ENCODE measurements at places on chromosomes 5 and 9.

DNA sequence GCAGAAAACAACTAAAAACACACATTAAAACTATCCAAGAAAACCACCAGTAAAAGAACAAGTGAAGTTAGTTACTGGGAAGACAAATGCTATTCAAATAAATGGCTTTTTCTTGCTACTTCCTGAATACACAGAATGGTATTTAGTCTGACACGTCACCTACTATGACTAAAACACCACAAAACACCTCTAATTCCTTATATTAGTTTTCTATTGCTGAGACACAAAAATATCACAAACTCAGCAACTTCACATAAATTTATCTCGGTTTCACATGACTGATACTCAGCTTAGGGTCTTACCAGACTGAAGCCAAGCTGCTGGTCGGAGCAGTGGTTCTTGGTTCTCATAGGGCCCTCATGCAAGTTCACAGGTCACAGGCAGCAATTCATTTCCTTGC, 5.4 kb downstream of the DMAC1 start:
- DNase-seq, result no peak
- H3K4me3 ChIP-seq, result no peak overlapping the region

DNA sequence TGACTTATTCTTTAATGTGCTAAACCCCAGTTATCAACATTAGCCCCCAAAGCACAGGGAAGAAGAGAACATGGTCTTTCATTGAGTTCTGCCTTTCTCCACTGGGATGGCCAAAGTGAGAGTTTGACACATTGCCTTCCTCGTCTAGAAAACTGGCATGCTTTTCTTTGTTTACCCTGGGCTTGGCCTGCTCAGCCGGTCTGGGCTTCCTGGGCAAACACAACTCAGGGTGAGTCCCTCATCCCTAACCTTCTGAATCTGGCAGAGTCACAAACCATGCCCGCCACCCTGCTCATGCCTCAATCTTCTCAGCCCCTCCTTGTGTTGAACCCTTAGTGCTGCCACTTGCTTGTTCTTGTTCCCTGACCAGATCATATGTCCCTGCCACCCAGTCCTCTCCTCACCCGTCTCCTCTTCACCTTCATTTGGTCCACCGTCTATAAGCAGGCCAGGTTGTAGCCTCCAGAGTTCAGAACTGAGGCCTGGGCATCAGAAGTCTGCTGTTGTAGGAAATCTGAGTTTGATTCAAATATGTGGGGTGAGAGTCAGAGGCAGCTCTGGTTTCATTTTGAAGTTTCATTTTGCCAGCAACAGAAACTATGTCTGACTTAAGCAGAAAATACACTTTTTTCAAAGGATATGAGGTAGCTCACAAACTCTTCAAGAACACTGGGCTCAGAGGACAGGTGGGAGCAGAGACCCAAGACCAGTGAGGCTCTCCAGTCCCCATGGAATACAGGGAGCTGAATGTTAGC, 217.6 kb downstream of the NDUFS4 start:
- peak; percentile 52 for DNase-seq
- H3K36me3 ChIP-seq, result no peaks in the 10 kb centered on the region
- no peak overlapping the region for H3K4me3 ChIP-seq
- H3K4me1 ChIP-seq, result peaks cover 22% of the 10 kb centered on the region
- no peak overlapping the region for H3K27ac ChIP-seq

DNA sequence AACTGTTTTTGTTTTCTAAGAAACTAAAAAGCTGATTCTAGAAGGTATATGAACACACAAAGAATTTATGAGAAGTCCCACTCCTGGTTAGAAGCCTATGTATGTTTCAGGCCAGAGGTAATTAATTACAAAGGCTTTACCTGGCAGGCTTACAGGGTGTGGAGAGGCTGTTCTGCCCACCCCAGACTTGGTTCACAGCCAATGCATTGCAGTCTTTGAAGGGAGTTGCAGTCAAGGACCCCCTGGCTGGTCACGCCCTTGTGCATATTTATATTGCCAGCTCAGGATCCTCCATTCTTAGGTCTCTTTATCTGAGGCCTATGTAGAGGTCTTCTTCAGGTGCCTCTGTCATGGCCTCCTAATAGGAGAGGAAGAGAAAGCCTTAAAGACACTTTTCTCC, 13.6 kb upstream of the PRSS3 start:
- peaks cover 14% of the 10 kb centered on the region for H3K36me3 ChIP-seq
- no peak for DNase-seq
- H3K27ac ChIP-seq, result peak overlapping the region; percentile 50

DNA sequence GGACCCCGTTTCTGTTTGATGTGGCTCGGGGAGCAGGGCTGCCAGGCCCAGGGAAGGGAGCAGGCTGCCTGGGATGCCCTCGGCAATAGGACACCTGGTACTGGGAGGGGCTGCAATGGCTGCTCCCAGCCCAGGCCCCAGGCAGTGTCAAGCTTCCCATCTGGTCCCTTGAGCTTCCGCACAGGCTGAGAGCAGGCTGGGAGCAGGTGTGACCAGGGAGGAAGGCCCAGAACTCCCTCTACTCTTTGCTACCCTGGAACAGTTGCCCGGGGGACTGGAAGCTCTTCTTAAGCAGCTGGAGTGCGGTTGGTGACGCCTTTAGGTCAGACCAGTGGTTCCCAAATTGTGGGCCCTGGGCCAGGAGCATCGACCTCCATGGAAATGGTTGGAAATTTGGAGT, 186.9 kb downstream of the GADD45G start:
- H3K27ac ChIP-seq, result no peak overlapping the region
- H3K36me3 ChIP-seq, result no peaks in the 10 kb centered on the region
- H3K4me1 ChIP-seq, result no peaks in the 10 kb centered on the region
- no peak for DNase-seq

DNA sequence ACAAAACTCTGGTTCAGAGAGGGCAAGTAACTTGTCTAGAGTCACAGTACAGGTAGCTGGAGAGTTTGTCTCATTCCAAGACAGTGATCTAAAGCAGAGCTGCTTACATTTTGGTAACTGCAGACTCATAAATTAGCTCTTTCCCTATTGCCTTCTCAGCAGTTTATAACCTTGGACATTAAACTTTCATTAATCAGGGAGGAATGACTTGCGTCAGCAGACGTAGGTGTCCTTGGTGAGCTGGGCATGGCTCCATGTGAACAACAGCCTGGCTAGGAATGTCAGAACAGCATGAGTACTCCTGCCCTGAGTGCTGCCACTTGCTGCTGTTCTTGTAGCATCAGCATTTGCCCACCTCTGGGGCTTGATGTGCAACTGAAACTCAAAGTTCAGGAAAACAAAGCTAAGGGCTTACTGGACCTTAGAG, 2.2 kb upstream of the ALDOB start:
- no peaks in the 10 kb centered on the region for H3K4me1 ChIP-seq
- H3K4me3 ChIP-seq, result no peak overlapping the region
- H3K27ac ChIP-seq, result no peak overlapping the region

- no peaks in the 10 kb centered on the region for H3K36me3 ChIP-seq
- no peak overlapping the region for H3K27ac ChIP-seq
- DNase-seq, result peak; percentile 83
These were observed 11.0 kb upstream of the SH3RF2 start for GRCh38 chr5:145925353-145925752.

DNA sequence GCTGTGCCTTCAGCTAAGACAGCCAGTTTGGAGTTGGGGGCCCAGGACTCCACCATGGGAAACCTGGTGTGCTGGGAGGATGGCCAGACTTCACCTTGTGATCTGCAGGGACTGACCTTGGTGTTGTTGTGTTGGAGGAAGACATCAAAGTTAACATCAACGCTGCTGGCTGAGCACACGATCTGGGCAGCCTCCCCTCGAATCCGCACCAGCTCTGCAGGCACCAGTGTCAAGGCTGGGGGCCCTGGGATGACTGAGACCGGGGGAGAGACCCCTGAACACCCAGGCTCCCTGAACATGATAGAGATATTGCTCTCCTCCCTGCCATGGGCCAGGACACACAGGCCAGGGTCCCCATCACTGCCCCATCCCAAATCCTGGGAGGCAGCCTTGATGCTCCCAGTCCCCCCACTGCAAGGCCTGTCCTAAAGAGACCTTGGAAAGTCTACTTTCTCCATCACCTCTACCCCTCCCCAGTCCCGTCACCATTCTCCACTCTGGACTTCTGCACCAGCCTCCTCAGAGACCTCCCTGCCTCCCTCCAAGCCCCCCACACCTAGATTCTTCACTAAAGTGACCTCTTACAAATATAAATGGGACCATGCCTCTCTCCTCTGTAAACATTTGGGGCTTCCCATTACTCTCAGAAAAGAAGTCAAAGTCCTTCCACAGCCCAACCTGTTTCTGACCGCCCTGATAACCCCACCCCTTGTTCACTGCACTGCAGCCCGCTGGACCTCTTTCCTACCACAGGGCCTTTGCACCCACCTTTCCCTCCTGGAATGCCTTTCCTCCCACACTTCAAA, 8.2 kb downstream of the CSF1R start:
- H3K27ac ChIP-seq, result no peak overlapping the region
- H3K4me3 ChIP-seq, result no peak overlapping the region
- peaks cover 32% of the 10 kb centered on the region for H3K27me3 ChIP-seq
- H3K36me3 ChIP-seq, result no peaks in the 10 kb centered on the region

- no peaks in the 10 kb centered on the region for H3K27me3 ChIP-seq
- DNase-seq, result no peak
- no peaks in the 10 kb centered on the region for H3K4me1 ChIP-seq
- H3K36me3 ChIP-seq, result no peaks in the 10 kb centered on the region
- H3K4me3 ChIP-seq, result no peak overlapping the region
- no peak overlapping the region for H3K27ac ChIP-seq
These were observed 218.2 kb downstream of the ARHGEF28 start for GRCh38 chr5:73844165-73844564.

- peak; percentile 58 for DNase-seq
- H3K4me1 ChIP-seq, result peaks cover 13% of the 10 kb centered on the region
- no peaks in the 10 kb centered on the region for H3K27me3 ChIP-seq
- no peaks in the 10 kb centered on the region for H3K36me3 ChIP-seq
These were observed 13.5 kb upstream of the ANKRD18B start for GRCh38 chr9:33510262-33511183.

DNA sequence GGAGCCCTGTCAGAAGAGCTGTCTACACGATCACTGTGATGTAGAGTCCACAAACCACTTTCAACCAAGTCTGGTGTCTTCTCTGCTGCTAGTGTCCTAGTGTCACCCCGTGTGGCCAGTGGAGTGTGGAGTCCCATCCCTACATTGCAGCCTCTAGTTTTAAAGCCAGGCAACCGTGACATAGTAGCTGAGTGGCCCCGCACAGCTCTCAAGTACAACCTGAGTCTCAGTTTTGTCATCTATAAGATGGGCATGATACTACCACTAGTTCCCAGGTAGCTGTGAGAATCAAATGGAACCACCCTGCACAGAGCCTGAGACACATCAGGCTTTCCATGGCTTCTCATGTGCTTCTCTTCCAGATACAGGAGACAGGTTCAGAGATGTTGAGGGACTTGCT, 43.2 kb upstream of the AKNA start:
- DNase-seq, result no peak
- peaks cover 4% of the 10 kb centered on the region for H3K4me1 ChIP-seq
- no peak overlapping the region for H3K4me3 ChIP-seq

DNA sequence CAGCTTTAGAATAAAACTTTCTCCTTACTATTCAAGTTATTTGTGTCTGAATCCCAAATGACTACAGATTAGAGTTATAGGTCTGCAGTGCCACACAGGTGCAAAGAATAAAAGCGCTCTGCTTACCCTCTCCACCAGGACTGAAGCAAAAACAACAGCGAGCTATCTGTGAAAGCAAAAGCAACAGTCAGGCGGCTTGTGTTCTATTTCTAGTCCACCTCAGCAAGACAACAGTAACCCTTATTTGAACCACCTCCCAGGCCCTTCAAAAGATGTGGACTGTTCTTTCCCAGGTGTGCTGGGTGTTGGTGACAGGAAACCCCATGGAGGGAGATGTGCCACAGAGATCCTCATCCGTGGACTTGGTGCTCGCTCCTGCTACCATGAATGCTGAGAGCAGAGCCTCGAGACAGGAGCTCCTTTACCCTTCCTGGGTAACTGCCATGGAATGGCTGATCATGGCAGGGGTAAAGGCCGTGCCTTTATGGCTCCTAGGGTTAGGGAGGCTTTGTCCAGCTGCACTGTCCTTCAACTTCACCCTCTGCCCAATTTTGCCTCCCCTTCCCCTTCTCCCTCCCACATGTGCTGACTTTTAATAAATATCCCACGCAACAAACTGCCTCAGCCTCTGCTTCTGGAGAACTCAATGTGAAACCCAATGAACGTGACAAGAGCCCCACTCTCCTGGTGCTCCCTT, 108.6 kb downstream of the SERINC5 start:
- H3K4me1 ChIP-seq, result no peaks in the 10 kb centered on the region
- DNase-seq, result no peak
- H3K36me3 ChIP-seq, result no peaks in the 10 kb centered on the region
- H3K27ac ChIP-seq, result no peak overlapping the region
- H3K4me3 ChIP-seq, result no peak overlapping the region
- H3K27me3 ChIP-seq, result no peaks in the 10 kb centered on the region

- no peaks in the 10 kb centered on the region for H3K36me3 ChIP-seq
- DNase-seq, result no peak
- no peaks in the 10 kb centered on the region for H3K27me3 ChIP-seq
- no peak overlapping the region for H3K27ac ChIP-seq
- no peak overlapping the region for H3K4me3 ChIP-seq
- no peaks in the 10 kb centered on the region for H3K4me1 ChIP-seq
These were observed 244.3 kb downstream of the PDE4D start for GRCh38 chr5:59648949-59649921.

DNA sequence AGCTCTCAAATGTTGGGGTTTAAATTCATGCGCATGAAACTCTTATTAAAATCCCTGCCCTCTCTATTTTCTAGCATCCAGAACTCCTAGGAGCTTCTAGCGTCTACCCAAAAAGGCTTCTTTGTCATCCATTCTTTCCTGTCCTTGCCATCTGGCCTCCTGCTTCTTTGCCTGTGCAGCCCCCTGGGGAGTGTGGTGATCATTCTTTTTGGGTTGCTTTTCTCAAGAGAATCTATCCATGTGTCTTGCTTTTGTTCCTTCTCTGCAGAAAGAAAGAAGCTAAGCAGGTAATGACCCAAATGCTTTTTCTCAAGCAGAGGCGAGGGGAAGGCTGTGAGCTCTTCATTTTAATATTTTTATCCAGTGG, 26.6 kb downstream of the SKP2 start:
- no peak for DNase-seq
- no peaks in the 10 kb centered on the region for H3K27me3 ChIP-seq
- no peaks in the 10 kb centered on the region for H3K4me1 ChIP-seq
- no peak overlapping the region for H3K27ac ChIP-seq

GRCh38 chr9:132597073-132597775, 14.8 kb downstream of the BARHL1 start:
- no peak for DNase-seq
- no peaks in the 10 kb centered on the region for H3K4me1 ChIP-seq
- H3K27me3 ChIP-seq, result no peaks in the 10 kb centered on the region
- H3K27ac ChIP-seq, result no peak overlapping the region
- H3K36me3 ChIP-seq, result peaks cover 4% of the 10 kb centered on the region
